CD4-positive, alpha-beta T cell (primary cell): ENCODE measurements at places on chromosomes 2 and 18.

DNA sequence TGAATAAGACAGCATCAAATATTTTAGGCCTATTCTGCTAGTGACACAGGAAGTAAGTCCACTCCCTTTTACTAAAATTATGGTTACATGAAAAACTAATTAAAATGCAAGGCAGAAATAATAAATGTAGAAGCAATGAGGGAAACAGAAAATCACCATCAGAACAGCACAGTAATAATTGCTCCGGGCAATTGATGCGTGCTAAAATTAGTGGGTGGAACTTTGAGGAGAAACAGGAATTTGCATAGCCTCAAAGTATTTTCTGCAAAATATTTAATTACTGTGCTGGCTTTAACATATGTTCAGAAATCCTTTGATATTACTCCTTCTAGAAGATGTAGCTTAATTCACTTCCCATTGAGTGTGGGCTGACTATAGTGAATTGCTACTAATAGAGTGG, 654.3 kb upstream of the RAB6C start:
- no peak for DNase-seq

DNA sequence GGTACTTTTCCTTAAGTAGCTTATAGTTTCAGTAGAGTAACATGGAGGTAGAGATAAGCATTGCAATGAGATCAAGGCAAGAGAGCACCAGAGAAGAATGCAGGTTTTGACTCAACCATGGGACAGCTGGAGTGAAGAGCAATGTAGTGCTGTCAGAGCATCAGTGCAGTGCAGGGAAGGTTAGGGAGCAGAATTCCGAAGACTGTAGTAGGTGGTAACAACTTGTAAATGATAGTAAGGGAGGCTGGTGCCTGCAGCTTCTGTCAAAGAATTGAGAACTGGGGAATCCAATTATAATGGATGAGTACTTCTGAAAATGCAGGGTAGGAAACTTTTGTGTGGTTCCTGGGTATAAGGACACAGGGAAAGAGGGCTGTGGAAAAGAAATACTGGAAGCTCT, 183.2 kb downstream of the KCNS3 start:
- DNase-seq, result no peak

DNA sequence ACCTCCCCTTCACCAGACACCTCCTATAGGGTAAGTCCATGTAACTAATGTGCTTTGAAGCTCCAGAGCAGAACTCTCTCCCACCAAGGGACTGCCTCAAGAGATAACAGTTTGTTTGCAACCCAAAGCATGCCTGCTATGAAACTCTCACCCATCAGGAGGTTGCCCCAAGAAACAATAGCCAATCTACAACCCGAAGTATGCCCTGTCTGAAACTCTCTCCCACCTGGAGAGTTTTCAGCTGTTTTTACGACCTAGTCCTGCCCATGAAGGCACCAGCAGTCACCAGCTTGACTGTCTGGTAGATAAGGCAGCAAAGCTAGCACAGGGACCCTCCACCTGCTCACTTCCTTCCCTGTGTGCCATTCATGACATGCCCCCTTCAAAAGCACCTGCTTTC, 533.9 kb upstream of the CRIM1 start:
- DNase-seq, result no peak

- DNase-seq, result no peak
These were observed 46.7 kb downstream of the EN1 start for GRCh38 chr2:118800736-118801135.

GRCh38 chr2:134391751-134392160, 137.9 kb downstream of the MGAT5 start:
- DNase-seq, result peak; percentile 31

GRCh38 chr2:157523270-157524247, 79.7 kb upstream of the CYTIP start:
- no peak for DNase-seq

DNA sequence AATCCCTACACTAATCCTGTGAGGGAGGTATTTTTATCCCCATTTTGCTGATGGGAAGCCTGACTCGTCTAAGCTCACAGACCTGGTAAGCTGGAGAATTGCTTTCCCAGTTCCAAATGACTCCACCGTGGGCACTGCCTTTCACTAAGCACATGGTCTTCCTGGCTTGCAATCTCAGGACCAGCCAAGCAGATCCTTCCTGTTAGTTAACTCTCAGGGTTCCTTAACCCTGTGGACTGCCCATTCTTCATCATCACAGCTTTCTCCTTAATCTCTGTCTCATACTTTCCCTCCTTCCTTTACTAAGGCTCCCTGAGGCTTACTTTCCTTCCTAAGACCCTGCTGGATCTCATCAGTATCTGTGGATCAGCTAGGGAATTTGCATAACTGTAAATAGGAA, 122.2 kb upstream of the ZEB2 start:
- no peak for DNase-seq

DNA sequence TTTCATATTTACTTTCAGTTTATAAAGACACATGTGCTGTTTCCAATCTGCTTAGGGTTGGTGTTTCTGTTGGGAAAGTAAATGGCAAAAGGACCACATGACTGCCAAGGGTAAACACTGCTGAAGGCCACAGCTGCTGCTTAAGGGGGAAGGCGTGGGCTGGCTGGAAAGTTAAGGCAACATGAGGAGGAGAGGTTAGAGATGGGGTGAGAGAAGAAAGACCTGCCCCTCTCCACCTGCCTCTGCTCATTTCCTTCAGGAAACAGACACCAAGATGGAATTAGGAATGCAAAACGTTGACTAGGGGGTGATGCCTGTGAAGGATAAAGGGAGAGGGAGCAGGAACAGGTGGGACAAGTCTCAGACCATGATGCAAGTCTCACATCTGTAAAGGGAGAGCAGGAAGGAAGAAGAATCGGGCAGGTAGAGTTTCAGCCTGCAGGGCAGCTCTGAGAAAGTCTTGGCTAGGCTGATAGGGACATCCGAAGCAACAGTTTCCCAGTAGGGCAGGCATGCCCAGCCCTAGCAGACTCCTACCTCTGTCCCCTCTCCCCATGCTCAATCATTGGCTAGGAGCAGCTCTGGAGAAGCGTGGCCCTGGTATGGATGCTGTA, 86.0 kb downstream of the CDC42EP3 start:
- no peak for DNase-seq

GRCh38 chr2:211349031-211349430, 792.6 kb downstream of the CPS1 start:
- no peak for DNase-seq
